ENCODE measurements at places on chromosomes 11 and 22.

DNA sequence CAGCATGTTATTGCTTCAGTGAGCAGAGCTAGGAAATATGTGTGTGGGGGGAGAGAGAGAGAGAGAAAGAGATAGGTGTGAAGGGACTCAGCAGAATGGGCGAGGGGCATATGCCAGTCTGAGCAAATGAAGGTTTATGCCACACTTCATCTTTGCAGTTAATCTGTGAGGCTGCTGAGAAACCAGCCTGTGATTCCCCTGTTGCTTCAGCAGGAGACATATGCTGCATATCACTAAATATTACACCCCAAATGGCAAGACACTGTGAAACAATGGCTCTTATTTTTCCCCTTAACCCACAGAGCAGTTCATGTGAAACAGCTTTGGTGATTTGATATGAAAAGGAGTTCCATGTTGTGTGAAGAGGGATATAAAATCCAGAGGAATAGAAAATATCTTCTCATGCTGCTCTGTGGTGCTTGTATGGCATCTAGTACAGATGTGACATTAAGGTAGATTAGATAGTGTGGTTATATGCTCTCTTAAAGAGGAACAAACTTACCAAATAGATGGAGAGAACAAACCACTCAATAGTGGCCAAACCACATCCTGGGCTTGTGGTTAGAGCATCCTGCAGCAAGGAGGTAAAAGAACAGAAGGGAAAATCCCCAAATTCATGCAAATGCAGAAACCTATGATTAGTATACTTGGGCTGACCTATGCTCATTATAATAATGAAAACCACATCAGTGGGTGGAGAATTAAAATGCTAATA, 864.2 kb downstream of the FAM181B start:
- no peak for DNase-seq

- DNase-seq, result no peak
Measured at GRCh38 chr11:85663753-85664614, 945 bp downstream of the CREBZF start.

DNA sequence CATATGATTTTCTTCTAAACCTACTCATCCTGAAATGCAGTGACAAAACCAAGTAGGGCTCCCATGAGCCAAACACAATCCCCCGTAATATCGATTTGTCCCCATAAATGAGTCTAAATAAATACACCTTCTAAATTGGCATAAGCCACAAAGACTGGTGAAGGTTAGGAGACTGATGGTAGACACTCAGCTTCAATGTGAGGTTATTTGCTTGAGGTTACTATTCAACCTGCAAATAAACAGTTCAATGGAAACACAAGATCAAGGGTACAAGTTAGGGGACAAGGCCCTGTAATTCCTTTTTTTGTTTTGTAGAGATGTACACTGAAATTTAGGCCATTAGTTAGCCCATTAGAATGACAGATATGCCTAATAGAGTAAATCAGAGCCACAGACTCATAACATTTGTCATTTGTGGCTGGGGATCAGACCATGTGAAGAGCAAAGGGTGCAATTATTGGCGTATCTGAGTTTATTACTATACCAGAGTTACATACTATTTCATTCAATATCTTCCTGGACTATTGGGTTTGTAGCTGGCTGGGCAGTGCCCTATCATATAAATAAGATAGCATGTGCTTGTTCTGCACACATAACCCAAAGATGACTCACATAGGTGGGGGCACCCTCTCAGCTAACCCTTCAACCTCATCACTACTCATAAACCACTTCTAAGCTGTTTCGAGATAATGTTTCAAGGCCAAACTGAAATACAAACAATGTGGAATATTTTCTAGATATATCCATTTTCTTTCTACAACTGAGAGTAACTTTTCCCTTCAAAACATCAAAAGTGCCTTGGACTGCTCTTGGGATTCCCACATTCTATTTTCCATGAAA, 695.3 kb downstream of the KCNA4 start:
- no peak for DNase-seq

GRCh38 chr11:66112601-66113499, 42.8 kb downstream of the PACS1 start:
- no peak for DNase-seq

GRCh38 chr11:129377739-129378138, 2.1 kb downstream of the BARX2 start:
- DNase-seq, result no peak

- DNase-seq, result no peak
Measured at GRCh38 chr11:126607374-126607773, 251.9 kb downstream of the ST3GAL4 start.

- DNase-seq, result no peak
Measured at GRCh38 chr11:89633135-89633705, 76.9 kb upstream of the TRIM77 start.

DNA sequence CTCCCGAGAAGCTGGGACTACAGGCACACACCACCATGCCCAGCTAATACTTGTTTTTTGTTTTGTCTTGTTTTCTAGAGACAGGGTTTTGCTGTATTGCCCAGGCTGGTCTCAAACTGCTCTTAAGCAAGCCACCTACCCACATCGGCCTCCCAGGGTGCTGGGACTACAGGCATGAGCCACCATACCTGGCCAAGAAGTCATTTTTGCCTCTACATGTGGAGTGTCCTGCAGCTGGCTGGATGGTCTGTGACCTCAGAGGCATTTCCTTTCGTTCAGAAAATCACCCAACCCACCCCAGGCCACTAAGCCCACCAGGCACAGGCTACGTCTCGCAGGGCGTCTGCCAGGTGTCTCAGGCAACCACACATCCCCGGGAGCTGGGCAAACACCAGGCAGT, 12.8 kb downstream of the SHANK2 start:
- DNase-seq, result no peak

GRCh38 chr11:36577373-36577772, 9.6 kb downstream of the RAG1 start:
- DNase-seq, result no peak

DNA sequence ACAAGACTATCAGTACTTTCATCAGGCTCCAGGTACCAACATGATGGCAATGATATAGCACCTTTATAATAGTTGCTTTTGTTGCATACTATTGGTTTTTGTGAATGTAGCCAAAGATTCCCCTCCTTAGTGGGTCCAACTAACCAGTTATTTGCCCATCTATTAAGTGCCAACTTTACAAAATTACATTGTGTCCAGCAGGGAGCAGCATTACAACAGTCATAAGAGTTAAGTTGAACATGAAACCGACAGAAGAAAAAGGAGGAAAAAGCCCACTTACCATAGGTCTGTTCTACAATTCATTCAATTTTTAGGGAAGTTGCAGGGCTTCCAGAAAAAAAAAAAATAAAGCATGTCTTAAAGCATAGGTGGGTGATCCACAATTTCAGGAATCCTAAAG, 21.6 kb downstream of the IMMP1L start:
- DNase-seq, result peak; percentile 15

- DNase-seq, result no peak
Measured at GRCh38 chr11:106763501-106763900, 254.8 kb downstream of the GUCY1A2 start.

- DNase-seq, result no peak
Measured at GRCh38 chr11:124172101-124172500, 11.0 kb upstream of the OR10D3 start.

DNA sequence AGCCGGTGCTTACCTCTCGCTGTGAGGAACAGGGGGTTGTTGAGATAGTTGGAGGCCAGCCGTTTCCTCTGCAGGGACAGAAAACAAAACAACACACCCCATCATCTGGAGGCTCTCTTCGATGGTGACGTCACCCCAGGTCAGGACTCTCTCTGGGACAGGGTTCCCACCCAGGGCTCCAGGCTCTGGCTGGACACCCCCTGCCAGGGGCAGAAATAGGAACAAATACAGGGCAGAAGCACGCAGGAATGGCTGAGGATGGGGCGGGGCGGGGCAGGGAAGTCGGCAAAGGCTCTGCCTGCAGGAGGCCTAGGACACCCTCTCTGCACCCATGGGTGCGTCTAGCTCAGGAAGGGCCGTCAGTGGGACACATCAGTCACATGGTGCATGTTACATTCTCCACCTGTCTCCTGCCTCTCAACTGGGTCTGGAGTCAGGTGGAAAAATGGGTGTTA, 118.5 kb downstream of the PHF21B start:
- no peak for DNase-seq

GRCh38 chr22:50676661-50677492, 4.3 kb downstream of the SHANK3 start:
- no peak for DNase-seq

DNA sequence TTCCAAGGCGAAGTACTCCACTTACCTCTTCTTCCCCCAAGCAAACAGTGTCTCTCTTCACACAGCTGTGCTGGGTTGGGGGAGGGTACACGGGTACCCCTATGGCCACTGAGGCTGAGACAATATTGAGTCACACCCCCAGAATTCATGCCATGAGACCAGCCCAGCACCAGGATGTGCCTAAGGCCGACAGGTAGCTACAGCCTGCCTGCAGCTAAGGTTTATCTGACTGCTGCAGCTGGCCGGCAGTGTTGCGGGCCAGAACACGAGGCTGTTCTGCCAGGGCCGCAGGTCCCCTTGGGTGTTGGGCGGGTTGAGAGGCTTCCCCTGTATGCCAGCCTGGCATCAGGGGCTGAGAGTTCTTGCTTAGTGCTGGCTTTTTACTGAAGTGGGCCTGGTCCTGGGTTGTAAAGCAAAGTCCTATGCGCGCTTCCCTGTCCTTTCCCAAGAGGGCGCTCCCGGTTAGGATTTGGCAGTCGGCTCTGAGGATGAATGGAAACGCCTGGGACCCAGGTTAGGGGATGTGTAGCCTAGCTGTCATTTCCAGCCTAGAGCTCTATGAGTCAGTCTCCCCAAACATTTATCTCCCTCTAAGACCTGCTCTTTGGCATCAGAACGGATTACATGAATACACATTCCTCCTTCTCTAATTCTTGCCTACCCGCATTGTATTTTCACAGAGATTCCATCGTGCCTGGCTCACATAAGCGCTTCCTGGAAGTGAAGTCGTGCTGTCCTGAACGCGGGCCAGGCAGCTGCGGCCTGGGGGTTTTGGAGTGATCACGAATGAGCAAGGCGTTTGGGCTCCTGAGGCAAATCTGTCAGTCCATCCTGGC, 7.1 kb downstream of the USP18 start:
- DNase-seq, result peak; percentile 80

DNA sequence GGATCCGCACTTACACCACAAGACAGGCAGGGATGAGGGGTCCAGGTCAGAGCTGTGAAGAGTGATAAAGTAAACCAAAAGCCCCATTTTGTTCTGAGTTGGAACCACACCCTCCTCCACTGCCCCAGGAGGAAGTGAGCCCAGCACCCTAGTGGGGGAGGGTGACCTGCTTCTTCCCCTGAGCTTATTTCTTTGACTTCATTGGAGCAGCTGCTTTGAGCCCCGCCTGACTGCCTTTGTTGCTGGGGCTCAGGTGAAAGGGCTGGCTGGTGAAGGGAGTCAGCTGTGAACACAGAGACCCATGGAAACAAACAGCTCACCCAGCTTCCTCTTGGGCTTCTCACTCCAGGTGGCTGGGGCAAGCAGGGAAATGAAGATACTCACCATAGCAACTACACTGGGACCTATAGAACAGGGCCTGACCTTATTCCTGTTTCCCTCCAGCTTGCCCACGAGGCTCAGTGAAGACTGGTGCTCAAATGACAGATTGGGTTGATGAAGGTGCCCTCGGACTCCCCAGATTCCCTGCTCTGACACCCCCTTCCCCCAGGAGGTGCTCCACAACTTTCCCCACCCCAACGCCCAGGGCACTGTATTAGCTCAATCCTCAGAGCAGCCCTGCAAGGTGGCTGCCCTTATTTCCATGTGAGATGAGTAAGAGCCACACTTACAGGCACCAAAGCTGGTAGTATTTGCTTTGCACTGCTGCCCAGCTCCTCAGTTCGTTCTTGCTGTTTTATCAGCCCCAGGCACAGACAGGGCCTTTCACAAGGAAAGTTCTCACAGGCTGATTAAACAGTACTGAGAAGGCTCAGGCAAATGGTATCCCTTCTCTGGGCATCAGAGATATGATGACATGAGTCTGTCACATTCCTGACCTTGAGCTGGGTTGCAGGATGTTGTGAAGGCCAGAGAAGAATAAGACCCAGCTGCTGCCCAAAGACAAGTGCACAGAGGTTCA, 2.4 kb downstream of the UCP2 start:
- DNase-seq, result peak; percentile 18

- peak; percentile 51 for DNase-seq
Measured at GRCh38 chr11:93895106-93895862, 44.9 kb upstream of the VSTM5 start.

GRCh38 chr11:124482362-124483147, 37.1 kb upstream of the OR8B8 start:
- DNase-seq, result no peak

GRCh38 chr22:29002603-29003002, 59.0 kb downstream of the C22orf31 start:
- no peak for DNase-seq

DNA sequence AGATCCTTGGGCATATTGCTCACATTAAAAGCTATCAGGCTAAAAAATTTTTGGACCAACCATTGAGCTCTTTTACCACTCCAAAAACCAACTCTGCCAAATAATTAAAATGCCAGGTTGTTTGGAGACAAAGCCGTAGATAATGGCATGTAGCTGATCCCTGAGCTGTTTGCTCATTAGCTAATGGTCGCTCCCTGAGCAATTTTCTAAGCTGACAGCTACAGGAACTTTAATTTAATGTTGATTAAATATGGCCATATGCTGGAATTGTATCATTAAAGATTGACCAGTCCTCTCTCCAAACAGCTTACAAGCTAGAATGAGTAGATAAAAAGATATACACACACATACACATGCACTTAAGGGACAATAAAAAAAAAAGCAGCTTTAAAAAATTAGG, 216.2 kb upstream of the ARHGAP20 start:
- DNase-seq, result no peak

DNA sequence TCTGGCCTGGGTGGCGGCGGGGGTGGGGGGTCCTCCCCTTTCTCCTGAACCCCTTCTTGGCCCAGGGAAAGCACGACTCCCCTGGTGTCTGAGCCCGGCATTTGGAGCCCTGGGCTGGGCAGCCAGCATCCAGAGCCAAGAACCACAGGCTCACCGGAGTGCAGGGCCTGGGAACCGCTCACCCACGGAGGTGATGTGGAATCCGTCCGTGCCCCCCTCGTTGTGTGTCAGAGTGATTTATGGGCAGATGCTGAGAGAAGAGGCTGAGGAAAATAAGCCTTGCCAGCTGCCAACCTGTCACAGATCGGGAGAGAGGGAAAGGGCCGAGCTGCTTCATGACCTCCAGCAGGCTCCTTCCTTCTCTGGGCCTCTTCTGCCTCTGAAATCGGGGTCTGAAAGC, 33.7 kb downstream of the WNT11 start:
- no peak for DNase-seq

DNA sequence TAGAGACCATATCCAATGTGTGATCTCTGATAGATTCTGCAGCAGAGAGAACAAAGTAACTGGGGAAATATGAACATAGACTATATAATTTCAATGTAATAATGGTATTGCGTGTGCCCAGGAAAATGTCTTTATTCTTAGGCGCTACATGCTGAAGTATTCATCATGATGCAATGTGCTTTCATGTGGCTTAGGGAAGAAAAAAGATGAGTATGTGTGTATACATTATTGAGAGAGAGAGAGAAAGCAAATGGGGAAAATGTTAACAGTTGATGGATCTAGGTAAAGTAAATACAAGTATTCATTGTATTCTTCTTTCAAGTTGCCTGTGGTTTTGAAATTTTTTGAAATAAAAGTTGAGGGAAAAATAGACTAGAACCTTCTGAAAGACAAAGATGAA, 10.3 kb downstream of the CADM1 start:
- no peak for DNase-seq

All from retinal pigment epithelial cell (primary cell).